Activated naive CD4-positive, alpha-beta T cell treated with anti-CD3 and anti-CD28 coated beads, Interleukin-2, amount 50 U/mL, for 72 hours (primary cell): ENCODE measurements at places on chromosomes 2 and 18. TPM values are rescaled to one million over a fixed set of nuclear protein-coding genes. Genes with fewer than 3 reads are reported as not detected.

- DNase-seq: peak; percentile 43
These were observed 97.7 kb downstream of the XRCC5 start for GRCh38 chr2:216206821-216207220.

DNA sequence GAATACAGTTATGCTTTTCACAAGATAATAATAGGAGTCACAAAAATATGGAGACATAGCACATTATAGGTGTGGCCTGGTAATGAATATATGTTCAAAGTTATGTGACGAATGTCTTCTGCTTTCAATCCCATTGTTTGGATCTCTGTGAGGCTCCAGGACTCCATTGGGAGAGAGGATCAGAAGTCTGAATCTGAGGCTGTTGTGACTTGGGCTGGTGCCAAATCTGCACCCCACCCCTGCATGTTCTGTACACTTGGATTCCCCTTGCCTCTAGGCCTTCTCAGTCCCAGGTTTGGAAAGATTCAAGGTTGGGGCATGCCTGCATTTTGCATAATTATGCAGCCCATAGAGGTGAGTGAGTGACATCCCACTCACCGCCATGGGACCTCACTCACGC, 103.1 kb upstream of the MGAT5 start:
- DNase-seq: no peak

DNA sequence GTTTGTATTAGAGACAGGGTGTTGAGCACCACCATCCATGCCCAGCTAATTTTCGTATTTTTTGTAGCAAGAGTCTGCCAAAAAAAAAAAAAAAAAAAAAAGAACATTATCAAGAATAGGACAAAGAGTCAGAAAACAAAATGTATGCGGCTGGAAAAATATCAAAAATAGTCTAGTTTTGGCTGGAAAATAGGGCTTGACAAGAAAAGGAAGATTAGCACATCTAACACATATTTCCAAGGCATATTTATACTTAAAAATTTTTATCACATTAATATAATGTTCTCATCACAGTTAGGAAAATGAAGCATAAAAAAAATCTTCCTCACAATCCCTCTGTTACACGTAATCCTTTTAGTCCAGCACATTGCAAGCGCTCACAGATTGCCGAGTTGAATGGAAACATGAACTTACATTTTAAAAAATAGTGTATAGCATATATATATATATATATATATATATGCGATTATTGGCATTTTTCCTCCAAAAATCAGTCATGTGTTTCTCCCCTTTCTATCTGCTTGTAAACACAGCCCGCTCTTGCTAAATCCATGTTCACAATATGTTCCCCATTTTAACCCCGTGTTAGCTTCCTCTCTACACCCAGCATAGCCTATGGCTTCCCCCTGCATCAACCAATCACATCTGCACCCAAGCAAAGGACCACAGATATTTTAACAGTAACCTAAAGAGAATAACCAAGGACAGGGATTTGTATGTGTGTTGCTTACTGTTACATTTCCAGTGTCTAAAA, 183.0 kb downstream of the AFF3 start:
- no peak for DNase-seq

GRCh38 chr2:17058772-17059402, 393.3 kb upstream of the CYRIA start:
- no peak for DNase-seq

- no peak for DNase-seq
These were observed 149.4 kb downstream of the TNS1 start for GRCh38 chr2:217853301-217853881.

DNA sequence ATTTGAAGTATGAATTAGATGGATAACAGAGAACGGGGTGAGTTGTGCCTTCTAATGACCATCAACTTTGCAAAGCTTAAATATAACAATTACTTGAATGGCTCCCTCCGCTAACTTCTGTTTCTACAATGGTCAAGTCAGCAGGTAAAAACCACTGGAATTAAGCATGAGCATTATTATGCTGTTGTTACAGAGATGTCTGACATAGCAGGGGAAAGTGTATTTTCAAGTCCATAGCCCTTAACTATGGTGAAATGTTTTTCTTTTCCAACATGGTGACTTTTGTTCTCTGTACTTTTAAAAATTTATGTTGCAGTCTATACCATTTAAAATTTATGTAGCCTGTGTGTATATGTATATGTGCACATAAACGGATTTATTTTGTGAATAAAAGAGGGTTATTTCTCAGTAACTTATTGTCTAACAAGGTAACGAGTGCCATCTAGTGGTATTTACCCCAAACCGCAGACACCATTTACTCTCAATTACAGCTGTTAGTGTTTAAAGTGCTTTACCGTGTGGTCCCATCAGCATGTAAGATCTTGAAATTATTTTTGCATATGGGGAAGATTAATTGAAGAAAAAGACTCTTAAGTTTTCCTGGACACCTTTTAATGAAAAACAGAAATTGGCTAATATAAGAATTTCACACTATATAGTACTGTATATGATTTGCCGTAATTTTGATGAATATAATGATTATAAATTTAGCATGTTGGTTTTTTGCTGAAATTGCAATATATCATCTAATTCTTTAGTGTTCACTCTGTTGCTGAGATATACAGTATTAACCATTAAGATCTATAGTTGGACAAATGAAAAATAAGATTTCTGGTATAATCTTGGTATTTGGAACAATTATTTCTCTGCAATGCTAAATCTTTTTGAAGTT, 78.2 kb downstream of the UBE2E3 start:
- DNase-seq: no peak

- DNase-seq: no peak
These were observed 111.7 kb downstream of the MARCHF4 start for GRCh38 chr2:216260629-216261028.

DNA sequence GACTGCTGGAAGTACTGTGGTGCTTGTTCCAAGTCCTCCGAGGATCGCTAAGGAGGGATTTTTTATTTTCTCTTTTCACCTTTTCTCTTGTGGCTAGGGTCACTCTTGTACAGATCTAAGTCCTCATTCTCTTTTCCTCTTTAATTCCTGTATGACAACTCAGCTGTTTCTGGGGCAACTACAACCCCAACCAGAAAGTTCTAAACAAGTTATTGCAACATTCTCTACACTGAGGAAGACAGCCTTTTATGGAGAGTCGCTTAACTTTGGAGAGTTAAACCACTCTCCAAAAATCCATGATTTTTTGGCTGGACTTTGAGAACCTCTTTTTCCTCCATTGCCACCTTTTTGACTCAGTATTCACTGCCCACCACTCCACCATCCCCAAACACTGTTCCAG, 74.0 kb upstream of the SESTD1 start:
- no peak for DNase-seq

DNA sequence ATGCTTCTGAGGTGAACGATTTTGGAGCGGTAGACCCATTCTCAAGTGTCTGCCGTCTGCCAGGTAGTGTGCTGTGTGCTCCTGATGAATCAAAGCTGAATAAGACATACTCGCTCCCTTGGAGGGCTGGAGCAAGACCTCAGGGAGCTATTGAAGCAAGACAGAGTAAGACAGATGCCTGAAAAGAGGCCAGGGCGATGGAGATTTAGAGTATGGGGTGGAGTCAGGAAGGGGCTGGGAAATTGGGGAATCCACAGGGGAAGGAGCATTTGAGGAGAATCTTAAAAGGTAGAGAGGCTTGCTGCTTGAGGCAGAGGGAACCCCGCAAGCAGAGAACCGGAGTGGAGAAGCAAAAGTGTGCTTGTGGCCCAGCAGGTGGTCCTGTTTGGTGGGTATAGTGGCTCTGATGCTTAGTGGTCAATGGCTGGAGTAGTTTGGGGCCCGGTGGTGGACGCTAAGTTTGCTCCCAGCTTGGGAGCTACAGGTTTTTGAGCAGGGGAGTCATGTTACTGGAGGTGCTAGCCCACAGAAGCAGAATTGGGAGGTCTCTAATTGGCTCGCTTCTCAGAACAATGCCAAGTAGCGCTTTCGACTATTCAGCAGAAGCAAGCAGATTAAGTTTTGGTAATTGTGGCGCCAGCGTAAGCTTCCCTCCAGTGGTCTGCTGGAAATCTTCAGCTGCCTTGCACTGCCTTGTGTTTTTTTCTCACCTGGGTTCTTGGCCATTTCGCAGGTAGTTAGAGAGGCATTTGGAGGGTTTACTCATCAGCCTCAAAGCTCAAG, 2.0 kb downstream of the CNNM4 start:
- peak; percentile 11 for DNase-seq

- DNase-seq: no peak
These were observed 44.4 kb downstream of the LCT start for GRCh38 chr2:135792401-135793150.

DNA sequence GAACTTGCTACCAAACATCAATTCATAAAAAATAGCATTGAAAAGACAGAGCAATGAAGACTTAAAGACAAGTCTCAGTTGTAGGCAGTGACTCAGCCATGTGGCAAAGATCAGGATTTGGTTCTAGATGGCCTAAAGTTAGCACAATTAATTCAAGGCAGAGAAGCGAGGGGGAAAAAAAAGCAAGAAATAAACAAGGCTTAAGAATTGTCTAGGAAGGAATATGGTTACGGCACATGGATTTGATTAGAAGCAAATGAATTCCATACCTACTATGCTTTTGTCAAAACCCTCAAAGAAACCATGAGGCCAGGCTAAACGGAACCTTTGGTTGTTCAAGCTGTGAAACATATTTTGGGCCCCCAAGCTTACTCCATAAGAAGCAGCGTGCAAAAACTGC, 362.2 kb upstream of the KCNH7 start:
- DNase-seq: no peak

- no peak for DNase-seq
These were observed 101.2 kb downstream of the FSHR start for GRCh38 chr2:49053156-49053555.

DNA sequence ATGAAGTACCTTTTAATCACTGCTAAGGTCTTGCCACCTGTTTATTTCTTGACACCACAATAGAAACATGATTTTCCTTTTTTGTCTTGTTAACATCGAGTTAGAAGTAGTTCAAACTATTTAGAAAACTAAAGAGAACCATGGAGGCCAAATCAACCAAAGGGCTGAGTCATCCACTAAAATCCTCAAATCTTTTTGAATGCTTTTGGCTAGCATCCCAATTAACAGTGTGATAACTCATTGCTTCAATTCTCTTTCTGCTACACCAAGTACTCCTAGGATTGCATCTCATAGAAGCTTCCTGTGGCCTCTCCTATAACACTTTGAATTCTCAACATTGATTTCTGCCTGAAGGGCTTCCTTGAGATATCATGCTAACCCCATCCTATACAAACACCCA, 159.9 kb upstream of the MMADHC start:
- DNase-seq: no peak

DNA sequence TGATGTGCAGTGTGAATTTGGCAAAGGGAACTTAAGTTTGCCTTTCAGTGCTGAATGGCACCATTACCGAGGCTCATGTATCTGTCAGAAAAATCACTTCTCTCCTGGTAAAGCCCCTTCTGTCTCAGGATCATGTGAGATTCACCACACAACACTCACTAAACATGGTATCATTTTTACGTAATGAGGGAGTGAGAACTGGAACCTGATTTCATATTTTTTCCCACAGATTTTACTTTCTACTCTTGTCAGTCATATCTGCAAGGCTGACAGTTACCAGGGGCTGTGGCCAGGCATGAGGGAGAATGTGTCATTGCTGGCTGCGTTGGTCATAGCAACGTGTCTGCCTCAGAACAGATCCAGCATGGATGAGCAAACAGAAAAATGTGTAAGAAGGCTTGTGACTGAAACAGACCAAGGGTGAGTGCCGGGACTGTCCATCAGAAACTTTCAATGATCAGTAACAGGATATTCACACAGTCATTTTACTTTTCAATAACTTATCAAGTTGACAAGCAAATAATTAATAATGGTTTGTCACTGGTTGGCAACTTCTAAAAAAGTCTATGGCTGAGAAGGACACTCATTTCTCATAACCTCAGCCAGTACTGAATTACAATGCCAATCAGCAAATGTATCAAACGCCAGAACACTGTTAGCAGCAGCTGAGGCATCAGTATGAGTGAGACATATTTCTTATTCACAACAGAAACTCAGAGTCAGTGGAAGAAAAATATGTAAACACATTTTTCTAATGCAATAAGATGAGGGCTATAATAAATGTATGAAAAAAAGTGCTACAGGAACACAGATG, 100.5 kb downstream of the CDC42EP3 start:
- DNase-seq: no peak

DNA sequence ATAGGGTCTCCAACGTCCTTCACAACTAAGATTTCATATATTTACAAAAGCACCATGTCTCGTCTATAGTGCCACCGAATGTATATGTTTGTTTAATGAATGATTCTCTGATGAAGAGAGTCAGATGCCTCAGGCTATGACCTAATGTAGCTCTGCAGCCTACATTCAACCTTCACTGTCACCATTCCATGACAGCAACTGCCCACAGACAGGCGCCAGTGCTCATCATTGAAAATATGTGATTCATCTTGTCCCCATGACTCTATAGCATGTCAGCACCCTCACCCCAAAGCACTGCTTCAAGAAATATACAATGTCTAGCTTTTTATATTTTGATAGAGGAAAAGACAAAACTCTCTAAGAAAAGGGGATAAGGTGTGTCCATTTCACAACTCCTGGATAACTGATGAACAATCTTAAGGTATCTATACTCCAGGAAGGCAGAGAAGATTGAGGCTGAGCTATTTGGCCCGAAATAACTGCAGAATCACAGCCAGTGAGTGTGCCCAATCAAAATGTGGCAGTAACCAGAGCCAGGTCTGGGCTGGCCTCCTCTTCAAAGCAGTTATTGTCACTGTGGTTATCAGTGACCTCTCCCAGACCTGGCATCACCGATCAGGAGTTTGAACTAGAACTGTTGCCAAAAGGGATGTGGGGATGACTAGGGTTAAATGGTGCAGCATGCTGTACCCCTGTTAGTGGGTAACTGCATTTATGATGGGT, 246.6 kb downstream of the SETBP1 start:
- no peak for DNase-seq

DLGAP1 gene
- total RNA-seq: not detected

RAB10 gene
- 90.1 TPM for total RNA-seq

LRRTM4 gene
- total RNA-seq: not detected

SLC38A11 gene
- total RNA-seq: not detected

YWHAQ gene
- 225 TPM for total RNA-seq
